Stimulated activated CD4-positive, alpha-beta T cell treated with anti-CD3 and anti-CD28 coated beads, Interleukin-4, amount 100 ng/mL, for 48 hours (primary cell): ENCODE measurements at places on chromosomes 5 and 9.

GRCh38 chr9:89939626-89940292, 334.9 kb downstream of the GADD45G start:
- DNase-seq: no peak

GRCh38 chr9:68640421-68641089, 64.5 kb upstream of the PIP5K1B start:
- DNase-seq: no peak

GRCh38 chr5:54653956-54654614, 136.5 kb downstream of the SNX18 start:
- DNase-seq: no peak

GRCh38 chr9:136664000-136664915, 1.5 kb downstream of the EGFL7 start:
- no peak for DNase-seq

GRCh38 chr5:79111960-79112702, 522 bp downstream of the BHMT start:
- DNase-seq: no peak
